Left kidney (tissue), 8 donors: ENCODE measurements at places on chromosomes 2 and 18. TPM values are rescaled to one million over a fixed set of nuclear protein-coding genes. Genes with fewer than 3 reads are reported as not detected.

Gene CRYBA2
- not detected for polyA plus RNA-seq

Gene UGT1A3
- not detected for polyA plus RNA-seq

Gene GREB1
- 22.5 TPM for polyA plus RNA-seq

Gene HOXD10
- polyA plus RNA-seq = 220 TPM

Gene ARHGAP25
- polyA plus RNA-seq = 6.8 TPM

Gene PCARE
- 0.43 TPM for polyA plus RNA-seq

Gene DLX1
- 0.43 TPM for polyA plus RNA-seq

Gene RND3
- 49.9 TPM for polyA plus RNA-seq

Gene CPLX4
- 0.13 TPM for polyA plus RNA-seq

DNA sequence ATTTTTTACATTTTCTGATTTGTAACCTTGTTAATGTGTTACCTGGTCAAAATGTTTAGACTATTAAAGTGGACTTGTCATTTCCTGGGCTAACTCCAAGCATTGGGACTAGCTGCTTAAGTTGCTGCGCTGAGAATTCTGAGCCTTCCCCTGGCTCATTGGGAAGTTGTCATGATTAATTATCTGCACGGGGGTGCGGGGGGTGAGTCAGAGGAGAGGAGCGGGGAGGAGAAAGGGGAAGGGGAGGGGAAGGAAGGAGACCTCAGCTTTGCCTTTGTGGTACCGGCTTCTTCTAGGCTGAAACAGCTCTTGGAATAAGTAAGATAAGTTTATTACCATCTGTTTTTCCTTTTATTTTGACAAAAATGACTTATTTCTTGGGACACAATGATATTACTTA, 52.9 kb upstream of the APCDD1 start:
- DNase-seq = peak; percentile 49

DNA sequence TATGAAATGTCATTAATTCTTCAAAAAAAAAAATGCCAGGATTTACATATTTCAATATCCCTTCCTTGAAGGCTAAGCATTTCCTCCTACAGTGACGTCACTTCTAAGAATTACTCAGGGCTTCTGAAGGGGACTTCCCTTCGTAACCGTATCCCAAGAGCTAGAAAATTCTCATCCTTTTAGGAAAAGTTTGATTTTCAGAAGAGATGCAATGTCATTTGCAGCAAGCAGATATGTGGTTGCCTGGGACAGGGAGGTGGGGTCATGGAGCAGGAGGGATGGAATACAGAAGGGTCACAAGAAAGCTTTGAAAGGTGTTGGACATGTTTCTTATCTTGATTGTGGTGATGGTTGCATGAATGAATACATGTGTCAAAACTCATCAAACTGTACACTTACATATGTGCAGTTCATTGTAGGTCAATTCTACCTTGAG, 97.0 kb upstream of the ATL2 start:
- no peak for DNase-seq

DNA sequence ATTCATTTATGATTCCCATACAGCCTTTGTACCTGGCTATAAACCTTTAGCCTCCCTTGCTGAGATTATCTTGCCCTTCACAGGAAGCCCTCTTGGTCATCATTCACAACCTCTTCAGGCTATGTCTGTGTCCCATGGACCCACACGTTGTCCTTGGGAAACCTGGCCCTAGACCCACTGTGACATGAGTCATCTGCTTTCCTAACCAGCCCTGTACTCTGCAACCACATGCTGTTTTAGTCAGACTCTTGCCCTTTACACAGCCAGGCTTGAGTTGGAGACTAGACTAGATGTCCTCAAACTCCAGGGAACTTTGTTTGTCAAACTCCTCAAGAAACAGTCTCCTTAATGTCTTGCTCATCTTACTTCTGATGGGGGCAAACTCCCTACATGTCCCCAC, 229.3 kb upstream of the ZSWIM2 start:
- DNase-seq = no peak

GRCh38 chr2:166406374-166406773, 30.6 kb upstream of the SCN9A start:
- DNase-seq = no peak

DNA sequence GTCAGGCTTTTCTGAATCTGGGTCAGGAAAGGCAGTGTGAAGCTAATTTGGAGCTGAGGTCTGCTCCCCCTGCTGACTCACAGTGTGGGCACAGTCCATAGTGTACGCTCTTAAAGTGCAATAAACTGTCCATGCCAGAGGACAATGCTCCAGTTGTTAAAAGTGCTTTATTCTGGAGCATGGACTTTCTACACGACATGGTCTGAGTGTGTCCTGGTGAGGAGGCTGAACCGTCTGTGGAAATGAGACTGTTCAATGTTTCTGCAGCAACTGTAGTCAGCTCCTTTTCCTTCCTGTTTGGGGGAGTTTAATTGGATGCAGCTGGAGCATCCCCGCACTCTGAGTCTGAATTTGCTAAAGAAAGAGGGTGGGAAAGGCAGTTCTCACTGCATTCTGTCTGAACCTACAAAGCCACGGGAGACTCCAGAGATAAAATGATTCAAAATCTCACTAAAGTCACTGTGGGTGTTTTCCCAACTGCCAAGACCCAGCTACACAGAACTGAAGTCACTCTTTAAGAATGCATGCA, 110.2 kb upstream of the TRIB2 start:
- DNase-seq = no peak

DNA sequence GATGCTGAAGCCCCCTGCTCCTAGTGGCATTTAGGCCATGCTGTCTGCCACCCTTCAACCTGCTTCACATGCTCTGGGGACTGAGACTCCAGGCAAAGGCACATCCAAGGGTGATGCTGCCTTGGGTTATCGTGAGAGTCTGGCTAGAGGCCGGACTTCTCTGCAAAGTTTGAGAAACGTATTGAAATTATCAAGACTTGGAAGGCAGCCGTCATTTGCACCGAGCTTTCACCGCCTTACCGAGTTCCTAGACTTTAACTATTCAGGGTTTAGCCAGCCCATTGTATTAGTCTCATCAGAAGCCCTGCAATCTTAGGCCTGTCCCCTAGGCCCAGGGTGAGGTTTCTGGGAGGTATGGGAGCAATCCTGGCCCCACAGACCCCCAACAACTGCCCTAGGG, 34.0 kb downstream of the RDH14 start:
- no peak for DNase-seq

DNA sequence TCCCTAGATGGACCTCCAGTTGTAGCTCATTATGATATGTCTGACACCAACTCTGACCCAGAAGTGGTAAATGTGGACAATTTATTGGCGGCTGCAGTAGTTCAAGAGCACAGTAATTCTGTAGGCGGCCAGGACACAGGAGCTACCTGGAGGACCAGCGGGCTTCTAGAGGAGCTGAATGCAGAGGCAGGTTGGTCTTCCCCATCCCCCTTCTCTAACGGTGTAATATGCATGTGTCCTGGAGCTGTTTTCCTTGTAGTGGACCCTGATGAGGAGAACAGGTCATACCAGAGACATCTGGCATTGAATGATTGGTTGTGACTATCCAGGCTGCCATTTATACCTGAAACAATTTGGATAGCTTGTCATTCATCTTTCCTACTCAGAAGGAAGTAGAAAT, 135.8 kb downstream of the HAUS1 start:
- no peak for DNase-seq

GRCh38 chr2:120398996-120399888, 53.3 kb downstream of the INHBB start:
- no peak for DNase-seq

DNA sequence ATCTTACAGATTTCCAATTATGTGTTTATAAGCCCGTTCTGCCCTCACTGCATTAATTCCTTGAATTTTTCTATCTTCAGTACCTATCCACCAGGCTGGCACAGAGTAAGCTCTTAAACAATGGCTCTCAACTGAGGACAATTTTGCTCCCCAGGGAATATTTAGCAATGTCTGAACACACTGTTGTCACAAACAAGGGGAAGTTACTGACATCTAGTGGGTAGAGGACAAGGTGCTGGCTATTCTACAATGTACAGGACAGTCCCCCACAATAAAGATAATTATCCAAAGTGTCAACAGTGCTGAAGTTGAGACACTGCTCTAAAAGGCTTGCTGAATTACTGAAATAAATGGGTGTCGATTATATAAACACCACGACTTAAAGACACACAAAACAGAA, 5.0 kb downstream of the NDUFS1 start:
- DNase-seq = no peak

GRCh38 chr2:120316071-120316470, 29.9 kb upstream of the INHBB start:
- no peak for DNase-seq

- no peak for DNase-seq
Measured at GRCh38 chr2:114859726-114860510, 417.5 kb downstream of the DPP10 start.

- no peak for DNase-seq
Measured at GRCh38 chr2:105179469-105180372, 61.8 kb upstream of the GPR45 start.

GRCh38 chr2:237510502-237511217, 23.6 kb downstream of the MLPH start:
- no peak for DNase-seq

DNA sequence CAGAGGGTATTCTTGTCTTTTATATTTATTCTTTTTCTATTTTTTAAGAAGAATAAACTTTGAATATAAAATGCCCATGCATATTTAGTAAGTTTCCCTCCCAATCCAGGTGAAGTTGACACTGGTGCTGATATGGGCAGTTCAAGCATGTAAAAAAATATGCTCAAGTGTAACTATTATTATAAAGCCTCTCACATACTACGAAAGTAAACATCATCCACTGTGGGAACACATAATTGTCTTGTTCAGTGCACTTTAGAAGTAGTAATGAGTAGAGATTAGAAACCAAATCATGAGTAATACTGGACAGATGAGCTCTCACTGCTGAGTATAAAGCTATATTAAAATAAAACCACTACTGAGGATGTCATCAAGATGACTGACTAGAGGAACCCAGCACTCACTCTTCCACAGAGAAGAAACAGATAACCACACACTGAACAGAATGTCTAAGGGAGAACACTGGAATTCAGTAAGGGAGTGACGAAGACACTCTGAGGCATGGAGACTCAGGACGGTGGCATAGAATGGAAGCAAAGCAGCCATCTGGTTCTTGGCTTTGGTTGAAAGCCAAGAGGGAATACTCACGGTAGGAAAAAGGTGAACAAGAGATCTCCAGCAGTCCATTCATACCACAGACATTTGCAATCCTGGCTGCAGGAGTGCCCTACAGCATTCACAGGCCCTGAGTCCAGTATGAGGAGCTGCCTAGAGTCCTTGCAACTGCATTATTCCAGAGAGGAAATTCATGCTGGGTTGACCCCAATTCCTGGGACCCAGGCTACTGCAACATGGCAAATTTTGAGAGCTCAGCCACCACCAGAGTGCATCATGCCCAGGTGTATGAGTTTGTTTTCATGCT, 9.5 kb upstream of the FAM110C start:
- no peak for DNase-seq

DNA sequence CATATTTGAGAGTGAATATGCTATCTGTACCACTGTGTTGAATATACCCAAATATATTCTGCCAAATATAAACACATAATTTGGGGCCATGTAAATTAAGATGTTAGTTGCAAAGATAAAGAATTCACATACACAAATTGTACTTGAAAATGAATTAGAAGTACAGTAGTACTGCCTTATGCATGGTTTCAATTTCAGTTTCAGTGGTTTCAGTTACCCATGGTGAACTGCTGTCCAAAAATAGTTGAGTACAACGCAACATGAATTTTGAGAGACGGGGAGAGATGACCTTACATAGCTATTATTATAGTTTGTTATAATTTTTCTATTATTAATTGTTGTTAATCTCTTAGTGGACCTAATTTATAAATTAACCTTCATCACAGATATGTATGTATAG, 1313.0 kb upstream of the FAM98A start:
- no peak for DNase-seq

DNA sequence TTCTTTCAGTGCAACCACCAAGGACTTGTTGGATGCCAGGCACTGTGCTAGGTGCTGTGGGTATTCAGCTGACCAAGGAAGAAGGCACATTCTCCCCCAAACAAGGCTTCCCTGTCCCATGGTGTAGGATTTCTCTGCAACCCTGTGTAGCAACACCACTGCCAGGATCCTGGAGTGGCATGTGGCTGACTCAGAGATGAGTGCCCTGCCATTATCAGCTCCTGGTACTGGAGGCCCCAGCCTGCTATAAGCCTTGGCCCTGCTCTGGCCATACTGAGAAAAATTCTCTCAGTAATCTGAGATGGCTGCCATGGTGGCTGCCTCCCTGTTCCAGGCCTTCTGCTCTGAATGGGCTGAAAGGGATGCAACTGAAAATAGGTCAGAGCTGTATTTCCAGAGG, 4.3 kb downstream of the SMYD5 start:
- no peak for DNase-seq

DNA sequence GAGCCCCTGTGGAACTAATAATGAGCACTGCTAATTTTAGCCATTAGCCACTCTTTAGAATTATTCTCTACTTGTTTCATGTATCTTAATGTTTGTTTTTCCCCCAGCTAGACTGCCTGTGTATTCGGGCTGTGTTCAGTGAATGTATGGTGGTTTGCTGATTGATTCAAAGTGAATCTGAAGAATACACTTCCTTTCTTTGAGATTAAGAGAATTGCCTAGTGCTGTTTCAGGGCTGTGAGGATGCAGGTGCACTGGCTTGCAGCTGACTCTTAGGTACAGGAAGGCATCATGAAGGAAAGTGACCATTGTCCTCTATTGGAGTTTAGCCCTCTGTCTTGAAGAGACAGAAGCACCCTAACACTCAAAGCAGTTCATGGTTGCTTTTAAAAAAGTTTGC, 138.7 kb downstream of the CERS6 start:
- no peak for DNase-seq

- DNase-seq = no peak
Measured at GRCh38 chr2:1125633-1126370, 175.2 kb downstream of the SNTG2 start.

- DNase-seq = no peak
Measured at GRCh38 chr2:168889635-168890005, 610 bp downstream of the SPC25 start.

DNA sequence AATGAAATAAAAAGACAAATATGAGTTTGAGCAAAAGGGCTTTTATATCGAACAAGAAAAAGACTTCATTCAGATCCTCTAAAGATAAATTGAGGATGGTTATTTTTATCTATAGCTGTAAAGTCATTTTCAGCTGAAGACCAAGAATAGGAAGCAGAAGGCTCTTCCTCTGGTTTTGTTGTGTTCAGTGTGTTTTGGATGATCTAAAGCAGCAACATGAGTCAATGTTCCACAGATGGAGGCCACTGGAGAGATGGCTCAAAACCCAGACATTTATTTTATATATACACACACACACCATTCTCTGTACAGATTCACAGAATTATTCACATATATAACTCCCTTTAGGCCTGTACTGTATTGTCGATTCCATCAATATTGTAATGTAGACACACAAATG, 424.3 kb downstream of the MBD2 start:
- no peak for DNase-seq

DNA sequence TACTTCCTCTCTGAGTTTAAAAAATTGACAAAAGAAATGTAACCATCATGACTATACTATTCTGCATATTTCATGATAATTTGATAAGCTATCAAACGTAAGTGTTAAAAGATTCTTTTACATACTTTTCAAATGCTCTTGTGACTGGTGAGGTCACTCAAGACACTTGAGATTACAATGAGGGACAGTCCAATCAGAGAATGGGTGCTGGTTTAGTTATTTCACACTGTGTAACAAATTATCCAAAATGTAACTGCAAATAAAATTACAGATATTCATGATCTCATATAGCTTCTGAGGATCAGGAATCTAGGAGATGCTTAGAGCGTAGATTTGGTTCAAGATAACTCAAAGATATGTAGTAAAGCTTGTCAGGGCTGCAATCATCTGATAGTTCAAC, 4.4 kb upstream of the GTF2A1L start:
- DNase-seq = no peak

GRCh38 chr2:149028377-149028776, 10.1 kb upstream of the LYPD6B start:
- DNase-seq = no peak

GRCh38 chr18:2843146-2843545, 3.7 kb upstream of the EMILIN2 start:
- no peak for DNase-seq
